ENCODE measurements at places on chromosomes 13 and 19. TPM values are rescaled to one million over a fixed set of nuclear protein-coding genes. Genes with fewer than 3 reads are reported as not detected.

- DNase-seq = no peak
- no peak overlapping the region for H3K4me3 ChIP-seq
Measured at GRCh38 chr13:94800423-94800822, 88.1 kb upstream of the SOX21 start.

DNA sequence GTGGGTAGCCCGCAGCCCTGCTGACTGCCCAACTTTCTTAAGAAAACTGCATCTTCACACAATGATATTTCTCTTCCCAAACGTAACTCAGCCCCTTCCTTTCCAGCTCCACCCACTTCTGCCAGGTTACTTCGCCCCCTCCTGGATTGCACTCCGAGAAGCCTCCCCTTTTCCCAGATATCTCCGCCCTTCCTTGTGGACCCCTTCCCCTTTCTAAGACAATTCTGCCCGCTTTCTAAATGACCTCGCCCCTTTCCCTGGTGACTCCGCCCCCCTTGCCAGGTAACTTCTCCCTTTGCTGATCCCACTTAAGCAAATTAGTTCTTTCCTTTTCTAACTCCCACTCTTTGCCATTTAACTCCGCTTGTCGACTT, 2.6 kb downstream of the VSIG10L start:
- H3K27ac ChIP-seq = peak overlapping the region; percentile 62
- peaks cover 15% of the 10 kb centered on the region for H3K4me1 ChIP-seq
- H3K4me3 ChIP-seq = peak overlapping the region; percentile 81
- H3K27me3 ChIP-seq = no peaks in the 10 kb centered on the region
- no peak for DNase-seq
- no peaks in the 10 kb centered on the region for H3K36me3 ChIP-seq

- peak overlapping the region; percentile 68 for H3K27ac ChIP-seq
- no peaks in the 10 kb centered on the region for H3K36me3 ChIP-seq
- H3K4me1 ChIP-seq = peaks cover 24% of the 10 kb centered on the region
- H3K4me3 ChIP-seq = peak overlapping the region; percentile 20
Measured at GRCh38 chr19:44847144-44848035, 1.3 kb downstream of the NECTIN2 start.

DNA sequence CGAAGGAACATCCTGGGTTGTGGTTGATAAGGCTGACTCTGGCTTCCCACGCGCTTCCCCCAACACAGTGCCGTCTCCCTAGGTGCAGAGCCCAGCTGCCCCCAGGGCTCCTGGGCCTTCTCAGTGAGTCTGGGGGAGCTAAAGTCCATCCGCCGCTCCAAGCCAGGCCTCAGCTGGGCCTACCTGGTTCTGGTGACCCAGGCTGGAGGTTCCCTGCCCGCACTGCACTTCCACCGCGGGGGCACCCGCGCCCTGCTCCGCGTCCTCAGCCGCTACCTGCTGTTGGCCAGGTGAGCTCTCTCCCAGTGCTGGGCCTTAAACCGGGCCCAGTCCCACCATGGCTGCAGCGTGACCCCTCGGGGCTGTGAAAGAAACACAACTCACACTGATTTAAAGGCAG, 3.7 kb downstream of the TBC1D17 start:
- H3K4me1 ChIP-seq = peaks cover 12% of the 10 kb centered on the region

- no peak overlapping the region for H3K27ac ChIP-seq
- DNase-seq = no peak
- H3K4me3 ChIP-seq = no peak overlapping the region
Measured at GRCh38 chr19:13964776-13965175, 12.5 kb downstream of the DCAF15 start.

DNA sequence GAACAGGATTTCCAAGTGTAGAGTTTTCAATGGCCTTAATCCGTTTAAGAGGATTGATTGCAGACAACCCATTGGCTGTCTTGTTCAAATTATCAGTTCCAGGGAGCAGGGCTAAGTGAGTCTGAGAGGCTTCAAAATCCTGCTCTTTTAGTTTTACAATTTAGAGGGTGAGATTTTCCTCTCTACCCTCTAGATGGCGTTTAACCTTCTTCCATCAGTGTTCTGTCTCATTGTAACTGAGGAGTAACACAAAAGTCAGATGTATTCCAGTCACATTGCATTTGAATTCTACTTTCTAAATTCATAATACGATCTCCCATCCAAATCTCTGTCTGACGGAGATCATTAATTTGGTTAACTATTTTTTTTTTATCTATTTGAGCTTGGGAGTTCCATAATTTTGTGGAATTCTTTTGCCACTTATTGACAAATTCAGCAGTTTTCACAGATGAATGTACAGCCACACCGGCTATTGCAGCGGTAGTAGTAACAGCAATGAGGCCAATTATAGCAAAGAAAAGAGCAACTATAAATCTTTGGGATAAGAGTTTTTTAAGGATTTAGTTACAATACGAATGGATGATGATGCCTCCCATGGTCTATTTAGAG, 7.8 kb upstream of the C19orf84 start:
- H3K36me3 ChIP-seq = no peaks in the 10 kb centered on the region
- H3K27me3 ChIP-seq = no peaks in the 10 kb centered on the region
- no peak for DNase-seq
- H3K4me1 ChIP-seq = peaks cover 17% of the 10 kb centered on the region
- H3K4me3 ChIP-seq = no peak overlapping the region

DNA sequence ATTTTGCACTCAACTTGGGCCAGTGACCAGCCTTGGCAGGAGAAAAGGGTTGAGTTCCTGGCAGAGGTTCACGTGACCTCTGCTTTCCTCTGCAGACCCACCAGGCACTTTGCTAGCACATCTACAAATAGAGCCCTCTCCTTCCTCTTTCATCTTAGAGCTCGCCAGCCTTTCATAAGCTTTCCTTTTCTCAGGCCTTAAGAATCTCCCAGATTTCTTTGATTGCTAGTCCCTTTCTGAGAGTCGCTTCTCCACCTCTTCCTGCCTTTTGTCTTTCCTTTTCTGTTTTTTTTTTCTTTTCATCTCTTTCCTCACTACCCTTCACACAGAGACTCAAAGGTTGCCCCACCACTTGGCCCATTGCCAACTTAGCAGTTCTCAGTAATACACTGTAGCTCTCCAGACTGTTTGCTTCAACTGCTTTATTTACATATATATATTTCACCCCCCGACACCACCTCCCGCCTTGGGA, 375.7 kb upstream of the SPRY2 start:
- no peak overlapping the region for H3K27ac ChIP-seq
- no peaks in the 10 kb centered on the region for H3K36me3 ChIP-seq
- no peaks in the 10 kb centered on the region for H3K4me1 ChIP-seq
- no peaks in the 10 kb centered on the region for H3K27me3 ChIP-seq

Gene NTF4
- not detected for total RNA-seq

Gene CRLF1
- not detected for total RNA-seq

Gene CABP5
- total RNA-seq = not detected

Gene C13orf46
- 1.8 TPM for total RNA-seq
